Aorta (tissue), 5 donors: ENCODE measurements at places on chromosomes 3 and 15. TPM values are rescaled to one million over a fixed set of nuclear protein-coding genes. Genes with fewer than 3 reads are reported as not detected.

DNA sequence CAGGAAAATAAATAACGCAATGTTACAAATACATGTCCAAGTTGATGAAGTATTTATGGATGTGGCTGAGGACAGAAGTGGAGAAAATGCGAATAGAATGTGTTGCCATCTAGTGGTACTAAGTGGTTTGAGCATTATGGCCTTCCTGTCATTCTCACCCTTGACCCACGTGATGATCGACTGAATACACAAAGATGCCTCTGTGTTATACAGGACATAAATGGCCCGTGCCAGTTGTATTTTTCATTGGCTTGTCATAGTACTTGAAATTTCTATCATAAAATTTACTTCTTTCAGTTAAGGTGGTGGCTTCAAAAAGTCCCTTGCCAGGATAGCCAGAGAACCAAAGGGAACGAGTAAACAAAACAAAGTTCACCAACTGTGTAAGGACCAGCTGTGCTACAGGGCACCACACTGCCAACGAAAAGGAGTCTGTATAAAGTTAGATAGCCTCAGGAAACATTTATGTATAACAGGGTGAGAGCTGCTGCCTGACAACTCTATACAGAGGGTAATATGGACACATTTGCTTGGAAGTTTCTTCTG is 103.7 kb downstream of the MYH15 start:
- DNase-seq: no peak
- H3K27ac ChIP-seq: no peak overlapping the region
- no peaks in the 10 kb centered on the region for H3K36me3 ChIP-seq
- H3K4me3 ChIP-seq: no peak overlapping the region
- H3K4me1 ChIP-seq: no peaks in the 10 kb centered on the region

DNA sequence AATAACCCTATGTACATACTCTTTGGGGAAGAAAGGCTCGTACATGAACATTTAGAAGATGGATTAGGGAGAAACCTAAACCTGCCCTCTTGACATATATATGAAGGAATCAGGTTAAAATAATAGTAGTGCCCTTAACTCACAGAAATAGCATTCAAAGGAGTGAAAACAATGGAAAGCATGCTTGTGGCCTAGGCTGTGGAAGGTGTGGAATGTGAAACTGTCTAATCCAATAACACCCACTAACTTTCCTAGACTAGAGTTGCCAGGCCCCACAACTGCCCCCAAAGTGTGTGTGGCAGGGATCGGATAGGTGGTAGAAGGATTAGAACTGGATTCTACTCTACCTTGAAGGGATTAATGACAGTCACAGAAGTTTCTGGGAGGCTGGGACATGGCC is 317.4 kb upstream of the LRRFIP2 start:
- H3K4me3 ChIP-seq: no peak overlapping the region
- H3K36me3 ChIP-seq: no peaks in the 10 kb centered on the region
- DNase-seq: no peak

DNA sequence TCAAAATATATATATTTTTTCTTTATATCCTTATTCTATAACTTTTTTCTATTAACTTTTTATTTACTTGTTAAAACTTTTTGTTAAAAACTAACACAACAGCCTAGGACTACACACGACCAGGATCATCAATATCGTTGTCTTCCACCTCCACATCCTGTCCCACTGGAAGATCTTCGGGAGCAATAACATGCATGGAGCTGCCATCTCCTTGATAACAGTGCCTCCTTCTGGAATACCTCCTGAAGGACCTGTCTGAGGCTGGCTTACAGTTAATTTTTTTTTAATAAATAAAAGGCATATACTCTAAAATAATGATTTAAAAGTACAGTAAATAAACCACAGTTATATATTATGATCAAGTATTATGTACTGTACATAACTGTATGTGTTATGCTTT is 58.9 kb downstream of the SFMBT1 start:
- H3K36me3 ChIP-seq: no peaks in the 10 kb centered on the region
- H3K27ac ChIP-seq: no peak overlapping the region
- no peak for DNase-seq
- H3K27me3 ChIP-seq: no peaks in the 10 kb centered on the region

- no peaks in the 10 kb centered on the region for H3K27me3 ChIP-seq
- no peak for DNase-seq
- H3K27ac ChIP-seq: no peak overlapping the region
- H3K4me1 ChIP-seq: no peaks in the 10 kb centered on the region
- no peak overlapping the region for H3K4me3 ChIP-seq
- no peaks in the 10 kb centered on the region for H3K36me3 ChIP-seq
Measured at GRCh38 chr15:68599560-68600071, 20.8 kb downstream of the CORO2B start.

GRCh38 chr15:41493205-41493901 is at the start of gene ITPKA:
ITPKA (plus strand) TSS chr15:41493874; CDS start chr15:41493928, 54 bp downstream.
- H3K27ac ChIP-seq: no peak within 1 kb of the TSS
- DNase-seq: peak; percentile 81
- no peaks in the 10 kb centered on the region for H3K27me3 ChIP-seq
- peak within 1 kb of the TSS; percentile 62 for H3K4me3 ChIP-seq
- H3K36me3 ChIP-seq: no peaks in the 10 kb centered on the region

DNA sequence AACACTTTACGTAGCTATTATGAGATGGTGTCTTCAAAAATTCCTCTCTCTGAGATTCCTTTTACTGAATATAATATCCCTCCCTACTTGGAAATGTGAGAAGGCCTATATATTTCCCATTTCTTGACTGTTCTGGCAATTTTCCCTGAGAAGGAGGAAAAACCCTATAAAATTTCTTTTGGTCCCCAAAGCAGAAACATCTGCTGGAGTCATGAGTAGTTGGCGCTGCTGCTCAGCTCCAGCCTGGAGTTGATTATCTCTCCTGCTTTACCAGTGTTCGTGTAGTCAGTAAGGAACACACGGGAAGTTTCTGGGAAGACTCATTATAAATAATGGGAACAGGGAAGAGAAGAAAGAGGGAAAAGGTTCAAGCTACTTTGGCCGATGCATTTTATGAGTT is 680.1 kb downstream of the EPHA3 start:
- no peaks in the 10 kb centered on the region for H3K27me3 ChIP-seq
- no peaks in the 10 kb centered on the region for H3K4me1 ChIP-seq
- no peak overlapping the region for H3K27ac ChIP-seq
- DNase-seq: no peak
- H3K36me3 ChIP-seq: no peaks in the 10 kb centered on the region

DNA sequence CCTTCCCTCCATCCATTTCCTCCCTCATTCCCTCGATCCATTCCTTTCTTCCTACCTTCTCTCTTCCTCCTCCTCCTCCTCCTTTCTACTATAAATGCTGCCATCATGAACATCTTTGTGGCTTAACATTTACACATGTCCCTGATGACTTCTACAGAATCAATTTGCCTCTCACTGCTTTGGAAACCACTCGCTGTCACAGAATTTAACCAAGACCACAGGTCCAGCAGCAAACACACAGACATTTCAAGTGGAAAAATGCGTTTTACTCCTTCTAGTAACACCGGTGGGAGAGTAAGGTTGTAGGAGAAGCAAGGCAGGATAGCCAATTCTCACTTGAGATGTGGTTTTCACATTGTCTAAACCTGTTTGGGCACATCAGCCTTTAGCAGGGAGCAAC is 101.4 kb upstream of the LRIG1 start:
- H3K27me3 ChIP-seq: no peaks in the 10 kb centered on the region
- no peak for DNase-seq
- no peak overlapping the region for H3K4me3 ChIP-seq
- H3K4me1 ChIP-seq: peaks cover 2% of the 10 kb centered on the region
- no peaks in the 10 kb centered on the region for H3K36me3 ChIP-seq
- H3K27ac ChIP-seq: no peak overlapping the region

GRCh38 chr3:102536456-102536855 is 101.6 kb downstream of the ZPLD1 start:
- H3K36me3 ChIP-seq: no peaks in the 10 kb centered on the region
- no peak overlapping the region for H3K4me3 ChIP-seq
- no peaks in the 10 kb centered on the region for H3K27me3 ChIP-seq
- no peaks in the 10 kb centered on the region for H3K4me1 ChIP-seq
- DNase-seq: no peak
- no peak overlapping the region for H3K27ac ChIP-seq

- H3K27me3 ChIP-seq: no peaks in the 10 kb centered on the region
- no peaks in the 10 kb centered on the region for H3K36me3 ChIP-seq
- no peak overlapping the region for H3K27ac ChIP-seq
Measured at GRCh38 chr3:87025661-87026645, 35.0 kb upstream of the VGLL3 start.

DNA sequence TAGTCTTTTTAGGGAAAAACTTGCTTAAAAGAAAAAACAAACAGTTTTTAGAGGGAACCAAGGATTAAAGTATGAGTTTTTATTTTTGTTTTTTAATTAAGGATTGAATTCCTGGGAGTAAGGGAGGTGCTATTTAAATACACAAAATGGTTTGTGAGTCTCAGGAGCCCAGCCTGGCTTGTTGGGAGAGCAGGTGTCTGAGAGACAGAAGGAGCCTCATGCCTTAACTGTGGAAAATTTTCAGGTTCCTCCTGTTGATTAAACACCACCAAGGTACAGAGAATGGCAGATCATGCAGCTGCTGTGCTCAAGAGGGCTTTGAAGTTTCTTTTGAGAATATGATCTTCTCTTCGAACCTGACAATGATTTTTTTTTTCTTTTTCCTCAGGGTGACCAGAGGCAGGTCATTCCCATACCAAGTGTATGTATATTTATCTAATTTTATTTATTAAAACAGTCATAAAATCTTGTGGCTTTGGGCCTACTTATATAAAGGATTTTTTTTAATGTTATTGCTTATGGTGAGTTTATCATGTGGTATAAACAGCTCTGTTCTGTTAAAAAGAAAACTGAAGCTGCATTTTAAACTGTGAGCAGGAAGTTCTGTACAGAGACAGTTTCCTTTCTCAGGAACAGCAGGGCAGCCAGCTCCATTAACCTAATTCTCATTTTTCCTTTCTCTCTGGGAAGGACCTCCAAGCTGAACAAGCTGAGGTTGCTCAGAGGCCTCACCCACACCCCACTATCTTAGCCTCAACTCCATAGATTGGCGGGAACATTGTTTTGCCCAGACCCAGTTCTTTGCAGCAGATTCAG is 33.7 kb upstream of the VILL start:
- H3K27me3 ChIP-seq: no peaks in the 10 kb centered on the region
- H3K27ac ChIP-seq: peak overlapping the region; percentile 84
- H3K4me1 ChIP-seq: peaks cover 4% of the 10 kb centered on the region
- no peak for DNase-seq

DNA sequence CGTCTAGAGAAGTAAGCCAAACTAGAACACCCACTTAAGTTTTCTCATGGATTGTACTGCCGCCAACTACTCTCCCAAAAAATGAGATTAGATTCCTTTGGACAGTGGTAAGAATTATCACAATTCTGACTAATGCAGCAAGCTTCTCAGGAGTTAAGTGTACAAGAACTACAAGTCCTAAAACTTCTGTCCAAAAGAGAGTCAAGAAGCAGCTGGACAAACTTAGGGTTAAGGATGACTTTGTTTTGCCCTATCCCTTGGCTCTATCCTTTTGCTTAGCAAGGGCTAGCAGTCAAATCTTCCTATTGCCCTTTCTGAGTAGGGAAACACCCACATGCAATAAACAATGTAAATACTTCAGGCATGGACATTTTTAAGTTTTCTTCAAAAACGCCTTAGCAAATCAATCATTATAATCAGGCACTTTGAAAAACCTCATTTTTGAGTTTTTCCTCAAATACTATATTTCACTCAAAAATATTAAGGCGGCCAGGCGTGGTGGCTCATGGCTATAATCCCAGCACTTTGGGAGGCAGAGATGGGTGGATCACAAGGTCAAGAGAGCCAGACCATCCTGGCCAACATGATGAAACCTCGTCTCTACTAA is 19.5 kb downstream of the RAF1 start:
- H3K4me1 ChIP-seq: peaks cover 4% of the 10 kb centered on the region
- peak overlapping the region; percentile 67 for H3K27ac ChIP-seq
- no peak for DNase-seq
- H3K4me3 ChIP-seq: peak overlapping the region; percentile 48
- no peaks in the 10 kb centered on the region for H3K36me3 ChIP-seq

DNA sequence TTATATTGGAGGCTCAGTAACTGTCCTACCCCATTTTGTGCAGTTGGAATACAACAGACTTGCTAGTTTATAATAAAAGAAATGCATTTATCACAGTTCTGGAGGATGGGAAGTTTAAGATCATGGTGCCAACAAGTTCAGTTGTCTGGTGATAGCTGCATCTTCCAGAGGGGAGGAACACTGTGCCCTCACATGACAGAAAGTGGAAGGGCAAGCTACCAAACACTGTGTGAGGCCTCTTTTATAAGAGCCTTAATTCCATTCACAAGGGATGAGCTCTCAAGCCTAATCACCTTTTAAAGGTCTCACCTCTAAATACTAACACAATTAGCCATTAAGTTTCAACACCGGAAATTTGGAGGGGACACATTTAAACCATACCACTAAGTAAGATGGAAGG is 1073.9 kb downstream of the PLOD2 start:
- peaks cover 1% of the 10 kb centered on the region for H3K27me3 ChIP-seq
- DNase-seq: no peak
- H3K4me1 ChIP-seq: no peaks in the 10 kb centered on the region
- H3K36me3 ChIP-seq: no peaks in the 10 kb centered on the region
- no peak overlapping the region for H3K4me3 ChIP-seq

DNA sequence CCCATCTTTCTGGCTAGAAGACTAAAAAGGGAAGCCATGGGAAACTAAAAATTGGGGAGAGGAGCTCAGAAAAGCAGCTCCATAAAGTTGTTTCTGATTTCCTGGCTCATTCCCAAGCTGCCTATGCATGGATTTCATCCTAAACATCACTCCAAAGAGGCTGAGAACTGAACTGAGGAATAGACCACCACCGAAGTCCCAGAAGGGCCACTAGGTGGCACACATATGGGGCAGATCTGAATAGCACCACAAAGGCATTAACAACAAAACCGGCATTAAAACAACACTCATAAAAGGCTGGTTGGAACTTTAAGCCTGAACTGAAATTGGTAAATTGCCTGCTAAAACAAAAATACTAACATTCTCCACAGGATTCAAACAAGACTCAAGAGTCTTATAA is 106.3 kb downstream of the PLD1 start:
- no peaks in the 10 kb centered on the region for H3K27me3 ChIP-seq
- no peak overlapping the region for H3K27ac ChIP-seq
- no peak for DNase-seq
- H3K4me1 ChIP-seq: no peaks in the 10 kb centered on the region

DNA sequence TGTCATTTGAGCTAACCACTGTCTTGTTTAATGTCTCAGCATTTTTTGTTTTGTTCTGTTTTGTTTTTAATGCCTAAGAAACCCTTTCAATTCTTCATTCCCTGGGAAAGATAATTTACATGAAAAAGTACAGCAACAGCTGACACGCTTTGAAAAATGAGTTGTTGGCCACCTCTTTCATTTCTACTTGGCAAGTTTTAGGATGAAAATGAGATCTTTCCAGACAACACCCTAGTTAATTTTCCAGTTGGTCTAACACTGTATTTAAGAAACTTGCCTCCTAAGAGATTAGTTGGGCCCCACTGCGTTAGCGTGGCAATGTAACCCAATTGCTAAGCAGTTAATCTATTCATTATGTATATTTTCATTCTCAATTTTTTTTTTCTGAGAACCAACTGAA is 194.0 kb upstream of the LRRN1 start:
- no peak overlapping the region for H3K4me3 ChIP-seq
- H3K27me3 ChIP-seq: no peaks in the 10 kb centered on the region
- no peak overlapping the region for H3K27ac ChIP-seq
- H3K4me1 ChIP-seq: no peaks in the 10 kb centered on the region

GRCh38 chr3:48436855-48437254 is 3.1 kb downstream of the CCDC51 start:
- no peaks in the 10 kb centered on the region for H3K27me3 ChIP-seq
- H3K4me3 ChIP-seq: no peak overlapping the region
- DNase-seq: no peak
- H3K27ac ChIP-seq: no peak overlapping the region

APPL1 gene
- total RNA-seq: 54.7 TPM

ESYT3 gene
- total RNA-seq: 2.7 TPM
